ENCODE measurements at places on chromosomes 6 and 20. TPM values are rescaled to one million over a fixed set of nuclear protein-coding genes. Genes with fewer than 3 reads are reported as not detected.

The ATP6V1G2 gene
- total RNA-seq: 0.18 TPM

The METTL24 gene
- total RNA-seq: not detected

The MOG gene
- total RNA-seq: not detected

The BCKDHB gene
- 11.5 TPM for total RNA-seq

The OGFRL1 gene
- 12.4 TPM for total RNA-seq

The TGM3 gene
- total RNA-seq: not detected

The CTAGE9 gene
- total RNA-seq: not detected

The TMEM170B gene
- 0.35 TPM for total RNA-seq

The KIAA0408 gene
- 1.4 TPM for total RNA-seq

The TBXT gene
- not detected for total RNA-seq

Data from myometrial cell (primary cell).